Skin of body (tissue), 3 donors: ENCODE measurements at places on chromosomes 2 and 18. TPM values are rescaled to one million over a fixed set of nuclear protein-coding genes. Genes with fewer than 3 reads are reported as not detected.

Gene CENPA
- 4.1 TPM for total RNA-seq

Gene FAM161A
- 6.4 TPM for total RNA-seq

Gene CD207
- 5.3 TPM for total RNA-seq

Gene FAM168B
- 53.3 TPM for total RNA-seq

Gene RTP5
- total RNA-seq: not detected

Gene MOGAT1
- total RNA-seq: 2.5 TPM

Gene TCF7L1
- 8.0 TPM for total RNA-seq

Gene DSEL
- total RNA-seq: 21.0 TPM

Gene CHN1
- 18.3 TPM for total RNA-seq

Gene MC5R
- not detected for total RNA-seq

Gene C2orf15
- total RNA-seq: 1.4 TPM

Gene PTPRN
- not detected for total RNA-seq

Gene POTEI
- total RNA-seq: 0.10 TPM
